ENCODE measurements at places on chromosomes 7 and 10.

- no peak for DNase-seq
These were observed 89.6 kb upstream of the HGF start for GRCh38 chr7:81859433-81859832.

DNA sequence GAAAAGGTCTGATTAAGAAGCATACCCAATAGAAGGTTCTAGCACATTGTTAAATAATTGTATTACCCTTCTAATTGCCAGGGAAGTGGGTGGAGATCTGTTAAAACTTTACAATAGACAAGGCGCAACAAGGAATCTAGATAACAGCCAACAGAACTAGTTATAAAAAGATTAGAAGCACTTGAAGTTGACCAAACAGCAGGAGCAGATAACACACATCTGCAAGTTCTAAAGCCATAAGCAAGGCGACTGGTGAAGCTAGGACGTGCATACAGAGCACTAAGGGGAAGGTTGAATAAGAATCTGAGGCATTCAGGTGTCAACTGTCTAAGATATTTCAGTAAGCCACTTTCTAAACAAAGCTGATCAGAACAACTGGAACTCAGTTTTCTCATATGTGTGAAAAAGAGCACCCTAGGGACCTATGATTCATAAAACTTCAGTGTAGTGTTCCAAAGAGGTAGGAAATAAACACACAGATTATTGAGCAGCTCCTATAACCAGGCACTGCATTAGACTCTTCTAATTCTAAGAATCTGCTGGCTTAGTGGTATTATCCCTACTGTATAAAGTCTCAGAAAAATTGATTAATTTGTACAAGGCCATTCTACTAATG is 111.2 kb downstream of the SAMD9 start:
- no peak for DNase-seq

DNA sequence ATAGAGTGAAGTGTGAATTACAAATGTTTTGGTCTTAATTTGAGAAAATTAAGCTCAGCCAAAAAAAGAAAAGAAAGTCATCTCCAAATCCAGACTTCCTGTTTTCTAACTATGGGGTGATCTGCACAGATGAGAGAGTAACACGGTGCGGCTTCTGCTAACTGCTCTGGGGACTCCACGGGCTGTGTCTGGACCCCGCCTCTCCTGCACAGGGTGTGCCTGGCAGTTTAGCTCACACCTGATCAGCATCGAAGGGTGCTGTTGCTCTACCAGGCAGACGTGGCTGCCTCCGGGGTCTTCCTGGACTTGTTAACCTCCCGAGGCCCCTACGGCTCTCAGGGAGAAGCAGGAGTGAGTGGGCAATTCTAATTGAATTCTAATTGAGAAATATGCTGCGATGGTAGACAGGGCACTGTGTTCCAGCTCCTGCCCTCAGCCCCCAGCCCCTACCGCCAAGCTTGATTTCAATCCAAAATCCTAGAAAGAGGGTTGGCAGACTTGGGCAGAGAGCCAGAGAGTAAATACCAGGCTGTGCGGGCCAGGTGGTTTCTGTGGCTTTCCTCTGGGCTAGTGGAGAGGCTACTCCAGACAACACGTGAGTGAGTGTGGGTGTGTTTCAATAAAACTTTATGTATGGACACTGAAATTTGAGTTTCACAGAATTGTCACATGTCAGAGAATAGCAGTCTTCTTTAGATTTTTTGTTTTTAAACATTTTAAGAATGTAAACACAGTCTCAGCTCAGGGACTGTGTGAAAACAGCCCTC is 13.4 kb downstream of the SHH start:
- DNase-seq: no peak

DNA sequence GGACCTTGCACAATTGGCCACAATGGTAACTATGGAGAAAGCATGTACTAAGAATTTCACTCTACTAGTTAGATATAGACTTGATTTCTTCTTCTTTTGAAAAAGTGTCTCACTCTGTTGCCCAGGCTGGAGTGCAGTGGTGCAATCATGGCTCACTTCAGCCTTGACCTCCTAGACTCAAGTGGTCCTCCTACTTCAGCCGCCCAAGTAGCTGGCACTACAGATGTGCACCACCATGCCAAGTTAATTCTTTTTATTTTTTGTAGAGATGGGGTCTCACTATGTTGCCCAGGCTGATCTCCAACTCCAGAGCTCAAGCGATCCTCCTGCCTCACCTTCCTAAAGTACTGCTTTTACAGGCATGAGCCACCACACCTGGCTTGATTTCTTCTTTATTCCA is 29.1 kb downstream of the ASAH2 start:
- no peak for DNase-seq

- no peak for DNase-seq
These were observed 4.4 kb downstream of the ZNF655 start for GRCh38 chr7:99562832-99563231.

GRCh38 chr10:86599729-86600128 is 54.6 kb upstream of the OPN4 start:
- no peak for DNase-seq

DNA sequence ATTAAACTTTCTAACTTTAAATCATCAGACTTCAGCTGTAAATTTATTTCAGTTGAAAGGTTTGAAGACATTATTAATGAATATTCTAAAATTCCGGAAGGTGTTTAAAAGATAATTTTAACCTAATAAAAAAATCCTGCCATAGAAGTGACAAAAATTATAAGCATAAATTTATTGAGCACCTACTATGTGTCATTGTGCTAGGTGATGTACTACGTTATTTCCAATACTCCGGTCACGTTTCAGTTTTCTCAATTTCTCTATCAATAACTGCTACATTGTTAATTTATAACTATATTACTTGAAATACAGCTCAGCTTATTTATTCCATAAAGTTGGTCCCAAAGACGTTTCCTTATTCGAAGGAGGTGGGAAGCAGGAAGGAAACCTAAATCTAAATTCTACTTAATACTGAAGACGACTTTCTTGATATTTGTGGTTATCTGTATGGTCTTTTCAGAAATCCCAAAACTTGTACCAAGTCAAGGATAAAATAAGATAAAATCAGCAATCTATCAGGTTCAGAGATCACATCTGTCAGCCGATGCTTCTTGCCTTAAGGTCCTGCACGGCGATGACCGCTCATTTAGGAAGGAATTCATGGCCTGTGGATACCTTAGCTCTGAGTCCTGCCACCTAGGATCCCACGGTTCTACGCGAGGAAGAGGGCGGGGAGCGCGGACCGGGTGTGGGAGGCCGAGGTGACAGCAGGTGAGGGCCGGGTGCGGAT is 1.2 kb upstream of the ZEB1 start:
- DNase-seq: peak; percentile 61

Data from activated CD4-positive, alpha-beta T cell treated with anti-CD3 and anti-CD28 coated beads for 24 hours (primary cell).